Hematopoietic multipotent progenitor cell treated with erythropoietin and hydrocortisone succinate and interleukin-3 and kit ligand, for 17 days (in vitro differentiated cells): ENCODE measurements at places on chromosomes 13 and 19.

DNA sequence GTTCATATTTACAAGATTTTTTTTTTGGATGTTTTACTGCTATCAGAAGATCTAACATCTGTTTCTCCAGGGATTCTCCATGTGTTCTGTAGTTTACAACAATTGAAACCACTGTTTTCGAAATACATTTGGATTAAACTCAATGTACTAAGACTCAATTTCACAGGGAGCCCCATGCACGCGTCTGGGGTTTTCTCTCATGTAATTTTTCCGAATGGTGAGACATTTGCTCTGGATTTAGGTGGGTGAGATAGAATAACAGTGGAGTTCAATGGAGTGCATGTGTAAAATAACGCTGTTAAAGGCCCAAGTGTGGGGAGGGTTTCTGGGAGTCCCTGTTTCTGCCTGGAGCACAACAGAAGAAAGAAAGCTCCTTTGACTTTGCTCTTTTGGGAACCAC lies 330.3 kb downstream of the TSHZ3 start:
- no peak for DNase-seq

DNA sequence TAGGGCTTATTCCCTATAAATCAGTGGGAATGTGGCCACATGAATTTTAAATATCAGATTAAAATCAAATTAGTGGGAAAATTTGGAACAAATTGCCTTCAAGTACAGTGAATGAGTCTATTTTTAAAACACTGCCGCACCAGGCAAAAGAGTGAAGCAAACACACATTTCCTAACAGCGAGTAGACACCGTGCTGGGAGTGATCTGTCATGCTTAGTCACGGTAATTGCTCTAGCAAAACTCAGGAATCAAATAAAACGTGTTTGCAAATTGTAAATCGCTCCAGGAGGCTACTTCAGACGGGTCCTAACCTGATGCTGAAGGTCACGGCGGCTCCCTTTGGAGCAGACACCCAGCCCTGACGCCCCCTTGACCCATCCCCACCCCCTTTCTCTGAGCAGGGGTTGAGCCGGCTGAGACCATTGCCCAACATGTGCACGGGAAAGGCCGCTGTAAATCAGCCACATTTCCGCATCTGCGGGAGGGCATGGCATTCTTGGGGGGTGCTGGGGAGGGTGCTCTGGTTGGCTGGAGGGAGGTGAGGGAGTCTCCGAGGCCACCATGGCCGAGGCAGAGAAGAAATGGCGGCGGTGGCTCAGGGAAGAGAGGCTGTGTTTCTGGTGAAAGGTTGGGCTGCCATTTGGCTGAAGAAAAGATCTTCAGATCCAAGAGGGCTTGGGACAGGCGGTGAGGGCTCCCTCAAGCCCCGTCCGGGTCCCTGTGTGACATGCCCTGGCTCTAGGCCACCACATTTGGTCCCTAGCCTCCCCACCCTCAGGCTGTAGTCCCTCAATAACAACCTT lies 8.9 kb downstream of the CEBPA start:
- no peak for DNase-seq

GRCh38 chr13:32261567-32261966 lies 53.6 kb downstream of the ZAR1L start:
- peak; percentile 7 for DNase-seq

GRCh38 chr19:2170987-2171348 lies 7.2 kb downstream of the DOT1L start:
- no peak for DNase-seq

- DNase-seq: no peak
Measured at GRCh38 chr19:19656451-19657396, 6.8 kb downstream of the ATP13A1 start.

DNA sequence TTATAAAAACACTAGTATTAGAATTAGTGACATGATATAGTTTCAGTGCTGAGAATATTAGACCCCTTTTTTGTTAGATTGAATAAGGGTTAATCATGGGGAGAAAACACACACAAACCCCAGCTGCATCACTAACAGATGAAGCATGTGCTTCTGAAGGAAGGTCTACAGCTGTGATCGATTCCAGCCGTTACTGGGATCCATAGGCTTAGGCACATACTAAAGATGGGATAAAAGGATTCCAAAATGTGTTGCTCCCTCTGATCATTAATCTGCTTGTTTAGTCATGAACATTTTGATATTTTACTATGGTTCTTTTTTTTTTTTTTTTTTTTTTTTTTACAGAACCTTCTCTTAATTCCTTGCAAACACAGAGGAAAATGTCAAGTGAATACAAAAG lies 1591.3 kb downstream of the EFNB2 start:
- DNase-seq: no peak

- DNase-seq: no peak
Measured at GRCh38 chr19:28998974-28999373, 214.0 kb downstream of the UQCRFS1 start.

- peak; percentile 6 for DNase-seq
Measured at GRCh38 chr19:36488846-36489117, 579 bp downstream of the ZNF566 start.

GRCh38 chr19:19540715-19541515 lies 2.9 kb downstream of the CILP2 start:
- peak; percentile 57 for DNase-seq

DNA sequence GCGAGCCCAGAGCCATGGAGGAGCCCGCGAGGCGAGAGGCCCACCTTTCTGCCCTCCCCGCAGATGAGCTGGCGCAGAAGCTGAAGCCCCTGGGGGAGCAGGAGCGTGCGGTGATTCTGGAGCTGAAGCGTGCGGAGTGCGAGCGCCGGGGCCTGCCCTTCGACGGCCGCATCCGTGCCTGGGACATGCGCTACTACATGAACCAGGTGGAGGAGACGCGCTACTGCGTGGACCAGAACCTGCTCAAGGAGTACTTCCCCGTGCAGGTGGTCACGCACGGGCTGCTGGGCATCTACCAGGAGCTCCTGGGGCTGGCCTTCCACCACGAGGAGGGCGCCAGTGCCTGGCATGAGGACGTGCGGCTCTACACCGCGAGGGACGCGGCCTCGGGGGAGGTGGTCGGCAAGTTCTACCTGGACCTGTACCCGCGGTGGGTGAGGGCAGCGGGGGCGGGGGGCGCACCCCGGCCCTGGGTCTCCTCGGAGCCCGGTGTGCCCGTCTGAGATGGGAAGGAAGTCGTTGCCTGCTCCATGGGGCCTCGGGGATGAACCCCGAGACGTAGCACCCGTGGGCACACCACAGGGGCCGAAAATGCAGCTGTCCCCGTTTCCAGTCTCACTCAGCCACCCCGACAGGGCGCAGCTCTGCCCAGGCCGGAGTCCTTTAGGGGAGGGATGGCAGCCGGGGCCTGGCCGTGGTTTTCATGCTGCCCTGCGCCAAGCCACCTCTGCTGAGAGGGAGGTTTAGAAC lies 12.1 kb upstream of the ZNF554 start:
- no peak for DNase-seq

DNA sequence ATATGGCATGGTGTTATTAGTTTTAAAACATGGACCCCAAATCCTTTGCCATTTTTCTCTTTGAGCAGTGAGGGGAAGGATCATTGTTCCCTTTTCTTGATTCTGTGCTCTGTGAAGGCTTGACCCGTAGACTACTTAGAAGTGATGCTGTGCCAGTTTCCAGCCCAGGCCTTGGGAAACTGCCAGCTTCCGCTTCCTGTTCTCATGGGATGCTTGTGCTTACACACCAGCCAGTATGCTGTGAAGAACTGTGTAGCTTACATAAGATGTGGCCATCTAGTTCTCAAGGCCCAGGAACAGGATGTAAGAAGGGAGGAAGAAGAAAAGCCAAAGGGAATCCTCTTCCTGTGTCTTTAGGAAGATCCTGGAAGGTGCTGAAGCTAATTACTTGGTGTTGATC lies 180.9 kb downstream of the PCCA start:
- no peak for DNase-seq

- no peak for DNase-seq
Measured at GRCh38 chr13:24627946-24628345, 52.3 kb upstream of the ATP12A start.

- no peak for DNase-seq
Measured at GRCh38 chr19:58551123-58551497, 3.8 kb downstream of the CHMP2A start.

DNA sequence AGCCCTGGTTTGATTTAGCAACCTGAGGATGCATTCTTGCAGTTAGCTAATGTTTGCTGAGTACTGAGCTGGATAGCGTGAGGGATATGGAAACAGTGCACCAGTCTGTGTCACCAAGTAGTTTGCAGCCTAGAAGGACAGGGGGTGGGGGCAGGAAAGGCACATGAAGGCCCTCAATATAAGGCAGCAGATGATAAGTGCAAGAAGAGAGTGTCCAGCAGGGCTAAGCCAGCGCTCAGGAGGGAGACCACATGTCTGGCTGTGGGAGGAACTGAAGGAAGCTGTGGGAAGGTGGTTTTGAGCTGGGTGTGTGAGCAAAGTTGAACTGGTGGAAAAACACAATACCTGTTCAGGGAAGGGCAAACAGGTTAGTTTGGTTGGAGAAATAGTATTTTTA lies 1.7 kb downstream of the CXCL17 start:
- no peak for DNase-seq

DNA sequence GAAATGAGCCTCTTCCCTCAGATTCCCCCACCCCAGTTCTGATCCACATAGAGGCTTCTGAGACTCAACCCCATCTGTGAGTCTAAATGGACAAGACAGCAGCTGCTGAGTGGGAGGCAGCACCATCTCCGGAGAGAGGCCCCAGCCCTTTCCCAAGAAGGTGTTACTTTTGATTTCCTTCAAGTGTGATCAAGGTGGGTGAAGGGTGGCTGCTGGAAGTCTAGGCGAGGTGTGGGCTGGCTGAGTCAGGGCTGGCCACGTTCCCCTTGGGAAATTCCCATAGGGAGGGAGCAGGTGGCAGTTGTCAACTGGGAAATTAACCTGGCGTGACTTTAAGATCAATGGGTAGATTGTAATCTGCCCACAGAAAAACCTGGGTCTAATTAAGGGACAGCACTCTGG lies 148.0 kb downstream of the FOXO1 start:
- DNase-seq: no peak

GRCh38 chr19:17576758-17577456 lies 21.5 kb downstream of the COLGALT1 start:
- peak; percentile 86 for DNase-seq

- no peak for DNase-seq
Measured at GRCh38 chr13:42815681-42816080, 34.3 kb downstream of the FAM216B start.

DNA sequence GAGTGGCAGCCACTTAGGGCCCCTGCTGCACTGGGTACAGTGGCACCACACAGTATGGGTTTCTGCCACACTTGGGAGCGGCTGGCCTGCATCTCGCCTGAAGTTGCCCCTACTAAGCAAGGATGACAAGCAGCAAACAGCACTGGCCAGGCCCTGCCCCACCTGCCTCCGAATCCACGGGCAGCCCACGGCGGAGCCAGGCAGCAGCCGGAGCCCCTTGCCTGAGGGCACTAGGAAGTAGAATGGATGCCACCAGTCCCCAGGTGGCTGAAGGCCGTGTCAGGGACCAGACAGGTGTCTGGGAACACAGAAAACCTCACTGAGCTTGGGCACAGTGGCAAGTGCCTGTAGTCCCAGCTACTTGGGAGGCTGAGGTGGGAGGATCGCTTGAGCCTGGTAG lies 19.4 kb downstream of the MLLT1 start:
- DNase-seq: no peak

DNA sequence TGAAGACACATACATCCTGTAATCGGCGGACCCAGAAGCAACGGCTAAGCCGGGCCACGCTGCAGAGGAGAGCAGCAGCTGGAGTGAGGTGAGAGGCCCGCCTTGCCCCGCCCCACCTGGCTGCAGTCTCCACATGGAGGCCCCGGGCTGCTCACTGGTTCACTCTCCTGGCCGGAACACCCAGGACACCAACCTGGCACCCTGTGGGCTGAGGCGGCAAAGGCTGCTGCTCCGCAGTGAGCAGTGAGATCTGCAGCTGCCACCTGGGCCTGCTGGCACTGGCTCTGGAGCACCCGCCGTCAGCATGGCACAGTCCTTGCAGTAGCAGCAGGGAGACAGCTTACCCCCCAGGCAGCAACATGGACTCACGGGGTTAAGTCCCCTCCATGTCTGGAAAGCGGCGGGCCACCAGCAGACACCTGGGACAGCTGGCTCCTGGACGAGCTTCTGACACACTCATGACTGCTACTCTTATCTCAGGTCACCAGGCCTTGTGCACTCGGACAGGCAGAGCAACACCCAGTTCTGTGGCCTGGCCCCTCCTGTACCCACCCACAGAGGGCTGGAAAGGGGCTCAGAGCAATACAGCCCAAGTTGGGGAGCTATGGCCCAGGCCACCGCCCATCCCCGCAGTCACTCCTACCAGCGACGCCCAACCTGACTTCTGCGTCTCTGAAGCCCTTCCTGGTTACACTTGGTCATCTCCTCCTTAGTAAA lies 13.2 kb upstream of the KPTN start:
- DNase-seq: peak; percentile 82

DNA sequence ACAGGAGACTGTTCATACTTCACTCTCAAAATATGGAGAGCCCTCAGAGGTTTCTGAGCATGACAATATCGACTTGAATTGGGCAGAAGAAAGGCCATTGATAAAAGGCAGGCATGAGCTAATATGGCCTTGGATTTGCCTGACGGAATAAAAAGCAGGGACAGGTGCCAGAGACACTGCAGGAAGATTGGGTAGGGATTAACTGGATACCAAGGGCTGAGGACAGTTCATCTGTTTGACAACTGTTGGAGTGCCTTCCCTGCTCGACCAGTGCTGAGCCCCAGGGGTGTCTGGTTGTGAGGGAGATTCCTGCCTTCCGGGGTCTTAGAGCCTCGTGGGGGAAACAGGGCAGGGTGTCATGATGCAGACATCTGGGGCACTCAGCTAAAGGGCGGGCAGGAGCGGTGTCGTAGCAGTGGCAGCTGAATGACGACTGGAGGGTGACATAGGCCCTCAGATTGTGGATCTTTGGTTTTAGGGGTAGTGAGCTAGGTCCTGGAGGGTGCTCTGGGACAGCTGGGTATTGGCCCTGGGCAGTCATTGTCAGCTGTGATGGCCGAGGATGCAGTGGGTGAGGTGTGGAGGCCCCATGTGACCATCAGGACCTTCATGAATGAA lies 12.3 kb downstream of the GATAD2A start:
- DNase-seq: peak; percentile 71

DNA sequence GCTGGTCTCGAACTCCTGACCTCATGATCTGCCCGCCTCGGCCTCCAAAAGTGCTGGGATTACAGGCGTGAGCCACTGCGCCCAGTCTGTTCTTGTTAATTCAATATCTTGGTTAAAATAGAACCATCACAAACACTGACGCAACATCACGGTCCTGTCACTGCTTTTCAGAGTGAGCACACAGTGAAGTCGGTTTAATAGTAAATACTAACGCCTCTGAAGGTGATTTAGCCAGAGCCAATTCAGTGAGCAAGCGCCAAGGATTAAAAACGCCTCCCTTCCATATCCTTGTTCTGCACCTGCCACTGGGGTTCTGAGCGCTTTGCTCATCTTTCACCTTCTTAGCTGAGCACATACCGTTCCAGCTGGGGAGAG lies 30.3 kb downstream of the LAMP1 start:
- DNase-seq: no peak

GRCh38 chr19:16371540-16371986 lies 46.9 kb downstream of the KLF2 start:
- peak; percentile 11 for DNase-seq

- DNase-seq: no peak
Measured at GRCh38 chr13:85091631-85092234, 707.5 kb downstream of the SLITRK6 start.

- DNase-seq: no peak
Measured at GRCh38 chr13:20311596-20311995, 79.5 kb upstream of the GJB6 start.
